Activated CD4-positive, alpha-beta memory T cell treated with anti-CD3 and anti-CD28 coated beads for 36 hours (primary cell): ENCODE measurements at places on chromosomes 16 and 17. TPM values are rescaled to one million over a fixed set of nuclear protein-coding genes. Genes with fewer than 3 reads are reported as not detected.

DNA sequence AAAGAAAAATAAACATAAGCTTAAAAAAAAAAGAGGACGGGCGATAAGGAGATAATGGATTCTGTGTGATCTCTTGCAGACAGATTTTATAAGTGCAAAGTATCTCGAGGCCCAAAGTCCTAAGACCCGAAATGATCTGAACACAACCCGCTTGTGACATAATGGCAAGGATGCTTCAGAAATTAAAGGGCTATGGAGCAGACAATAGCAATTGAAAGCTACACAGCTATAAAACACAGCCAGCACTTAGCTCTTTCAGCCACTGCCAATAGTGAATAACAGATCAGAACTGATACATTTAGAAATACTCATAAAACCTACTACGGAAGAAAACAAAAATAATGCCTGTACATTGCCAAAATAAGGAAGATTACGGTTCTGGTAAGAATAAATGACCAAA lies 117.5 kb downstream of the ZFHX3 start:
- no peaks in the 10 kb centered on the region for H3K4me1 ChIP-seq
- no peak overlapping the region for H3K27ac ChIP-seq
- no peak overlapping the region for H3K4me3 ChIP-seq

GRCh38 chr17:74326506-74326905 lies 480 bp downstream of the KIF19 start:
- no peak for DNase-seq
- peaks cover 26% of the 10 kb centered on the region for H3K4me1 ChIP-seq
- H3K27ac ChIP-seq: no peak overlapping the region

DNA sequence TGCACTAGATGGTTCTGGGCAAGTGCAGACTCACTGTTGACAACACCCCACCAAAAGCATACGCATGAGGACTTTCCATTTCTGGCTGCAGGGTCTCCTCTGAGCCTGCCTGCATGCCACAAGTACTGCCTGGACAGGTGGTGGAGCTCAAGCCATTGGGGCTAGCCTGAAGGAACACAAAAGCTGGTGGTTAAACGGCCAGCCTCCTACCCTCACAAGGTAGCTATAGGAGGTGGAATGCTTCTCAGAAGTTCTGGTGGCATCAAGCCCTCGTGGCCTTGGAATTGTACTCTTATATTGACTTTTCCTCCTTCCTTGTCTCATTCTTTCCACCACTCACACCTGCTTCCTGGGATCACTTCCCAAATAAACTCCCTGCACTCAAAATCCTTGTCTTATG lies 56.6 kb upstream of the BCAR1 start:
- H3K27ac ChIP-seq: no peak overlapping the region
- no peak for DNase-seq
- H3K36me3 ChIP-seq: peaks cover 21% of the 10 kb centered on the region
- H3K4me3 ChIP-seq: no peak overlapping the region
- peaks cover 18% of the 10 kb centered on the region for H3K4me1 ChIP-seq
- no peaks in the 10 kb centered on the region for H3K27me3 ChIP-seq

Gene CD300LF
- total RNA-seq: not detected

Gene DNAH9
- total RNA-seq: not detected
